ENCODE measurements at places on chromosomes 4 and X.

GRCh38 chrX:129694805-129695204, 40.0 kb upstream of the APLN start:
- no peak for DNase-seq

GRCh38 chr4:122701061-122701460, 31.4 kb upstream of the BBS12 start:
- no peak for DNase-seq

DNA sequence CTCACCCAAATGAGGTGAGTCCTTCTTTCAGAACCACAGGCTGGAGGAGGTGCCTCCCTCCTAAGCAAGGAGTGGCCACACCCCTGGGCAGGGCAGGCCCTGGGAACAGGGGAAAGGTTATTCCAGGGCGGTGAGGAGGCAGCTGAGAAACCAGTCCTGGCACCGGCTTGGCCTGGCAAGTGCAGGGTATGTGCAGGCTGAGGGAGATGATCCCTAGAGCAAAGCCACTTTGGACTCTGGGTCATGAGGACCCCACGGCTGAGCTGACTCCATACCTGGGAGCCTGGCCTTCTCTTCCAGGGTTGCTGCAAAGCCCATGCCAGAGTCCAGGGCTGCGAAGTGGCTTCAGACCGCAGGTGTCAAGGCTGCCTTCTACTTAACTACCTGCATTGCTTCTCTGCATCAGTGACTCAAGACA, 49.5 kb upstream of the HELT start:
- DNase-seq, result no peak

GRCh38 chrX:48972220-48973164, 848 bp upstream of the KCND1 start:
- no peak for DNase-seq

DNA sequence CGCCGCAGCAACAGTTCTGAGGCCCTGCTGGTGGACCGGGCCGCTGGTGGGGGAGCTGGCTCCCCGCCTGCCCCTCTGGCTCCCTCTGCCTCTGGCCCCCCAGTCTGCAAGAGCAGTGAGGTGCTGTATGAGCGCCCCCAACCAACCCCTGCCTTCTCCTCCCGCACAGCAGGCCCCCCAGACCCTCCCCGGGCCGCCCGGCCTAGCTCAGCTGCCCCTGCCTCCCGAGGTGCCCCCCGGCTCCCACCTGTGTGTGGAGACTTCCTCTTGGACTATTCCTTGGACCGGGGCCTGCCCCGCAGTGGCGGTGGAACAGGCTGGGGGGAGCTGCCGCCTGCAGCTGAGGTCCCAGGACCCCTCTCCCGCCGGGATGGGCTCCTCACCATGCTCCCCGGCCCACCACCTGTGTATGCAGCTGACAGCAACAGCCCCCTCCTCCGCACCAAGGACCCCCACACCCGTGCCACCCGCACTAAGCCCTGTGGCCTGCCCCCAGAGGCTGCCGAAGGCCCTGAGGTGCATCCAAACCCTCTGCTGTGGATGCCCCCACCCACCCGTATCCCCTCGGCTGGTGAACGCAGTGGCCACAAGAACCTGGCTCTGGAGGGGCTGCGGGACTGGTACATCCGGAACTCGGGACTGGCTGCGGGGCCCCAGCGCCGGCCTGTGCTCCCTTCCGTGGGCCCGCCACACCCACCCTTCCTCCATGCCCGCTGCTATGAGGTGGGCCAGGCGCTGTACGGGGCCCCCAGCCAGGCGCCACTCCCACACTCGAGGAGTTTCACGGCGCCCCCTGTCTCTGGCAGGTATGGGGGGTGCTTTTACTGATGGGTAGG, 6.3 kb downstream of the PRAF2 start:
- no peak for DNase-seq

- no peak for DNase-seq
These were observed 59.8 kb downstream of the AGTR2 start for GRCh38 chrX:116230130-116230898.

GRCh38 chr4:81445196-81445595, 26.5 kb downstream of the RASGEF1B start:
- DNase-seq, result no peak

- no peak for DNase-seq
These were observed 991.4 kb downstream of the ARAP2 start for GRCh38 chr4:35252866-35253265.

DNA sequence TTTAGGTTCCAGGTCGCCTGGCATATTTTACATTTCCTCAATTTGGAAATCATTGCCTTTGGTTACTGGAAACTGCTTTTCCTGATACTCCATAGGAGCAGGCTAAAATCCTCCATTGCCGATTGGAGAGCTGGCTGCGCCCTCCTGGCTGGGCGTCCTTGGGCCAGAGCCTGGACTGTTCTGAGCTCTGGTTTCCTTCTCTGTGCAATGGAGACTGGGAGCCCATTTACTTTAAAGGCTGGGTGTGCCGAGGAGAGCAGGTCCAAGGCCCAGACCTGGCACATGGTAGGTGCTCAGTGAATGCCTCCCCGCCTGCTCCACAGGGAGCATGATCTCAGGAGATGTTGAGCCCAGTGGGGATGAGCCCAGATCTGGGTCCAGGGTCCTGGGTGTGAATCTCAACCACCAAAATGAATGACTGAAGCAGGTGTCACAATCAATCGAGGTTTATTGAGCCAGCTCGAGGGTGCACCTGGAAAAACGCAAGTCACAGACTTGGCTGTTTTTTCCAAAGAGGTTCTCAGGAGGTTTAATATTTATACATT, 50.0 kb downstream of the EVC start:
- DNase-seq, result no peak

- DNase-seq, result no peak
These were observed 177.8 kb upstream of the C1QTNF7 start for GRCh38 chr4:15250021-15250441.

GRCh38 chr4:17358241-17358640, 153.6 kb downstream of the QDPR start:
- DNase-seq, result no peak

GRCh38 chr4:16056681-16057385, 27.0 kb downstream of the PROM1 start:
- no peak for DNase-seq

DNA sequence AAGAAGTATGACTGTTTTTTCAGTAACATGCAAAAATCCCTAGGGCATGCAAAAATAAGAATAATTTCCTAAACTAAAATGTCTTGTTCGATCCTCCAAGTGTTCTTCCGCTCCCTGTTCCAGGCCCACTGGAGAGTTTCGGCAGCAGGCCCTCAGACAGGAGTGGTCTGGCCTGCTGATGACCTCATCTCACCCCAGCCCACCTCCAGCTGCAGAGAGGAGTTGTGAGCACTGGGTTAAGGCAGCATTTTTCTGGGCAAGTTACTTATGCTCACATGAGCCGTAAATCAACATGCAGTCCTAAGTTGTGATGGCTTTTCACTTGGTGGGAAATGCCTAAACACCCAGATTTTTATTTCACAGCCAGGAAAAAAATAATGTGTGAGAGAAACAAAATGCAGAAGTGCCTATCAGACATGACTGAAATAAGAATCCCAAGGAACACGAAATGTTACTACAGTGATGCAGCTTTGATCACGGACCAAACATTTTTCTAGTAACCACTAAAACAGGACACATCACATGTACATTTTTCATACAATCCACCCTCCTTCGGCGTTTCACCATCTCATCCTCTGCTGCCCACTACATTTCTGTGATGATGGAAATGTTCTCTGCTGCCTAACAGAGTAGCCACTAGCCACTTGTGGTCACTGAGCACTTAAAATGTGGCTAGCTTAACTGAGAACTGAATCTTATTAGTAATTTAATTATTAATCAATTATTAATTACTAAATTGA, 153.3 kb upstream of the TBL1X start:
- no peak for DNase-seq

- no peak for DNase-seq
These were observed 116.1 kb downstream of the FAM53A start for GRCh38 chr4:1567808-1568581.

- DNase-seq, result no peak
These were observed 44.1 kb downstream of the WDR1 start for GRCh38 chr4:10072420-10073017.

DNA sequence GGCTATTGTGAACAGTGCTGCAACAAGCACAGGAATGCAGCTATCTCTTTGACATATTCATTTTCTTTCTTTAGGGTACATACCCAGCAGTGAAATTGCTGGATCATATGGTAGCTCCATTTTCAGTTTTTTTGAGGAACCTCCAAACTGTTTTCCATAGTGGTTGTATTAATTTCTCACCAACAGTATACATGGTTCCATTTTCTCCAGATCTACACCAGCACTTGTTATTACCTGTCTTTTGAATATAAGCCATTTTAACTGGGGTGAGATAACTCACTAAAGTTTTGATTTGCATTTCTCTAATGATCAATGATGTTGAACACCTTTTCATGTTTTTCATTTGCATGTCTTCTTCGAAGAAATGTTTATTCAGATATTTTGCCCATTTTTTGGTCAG, 241.1 kb upstream of the AGTR2 start:
- DNase-seq, result no peak

- DNase-seq, result no peak
These were observed 53.2 kb upstream of the TNIP3 start for GRCh38 chr4:121217351-121217750.

DNA sequence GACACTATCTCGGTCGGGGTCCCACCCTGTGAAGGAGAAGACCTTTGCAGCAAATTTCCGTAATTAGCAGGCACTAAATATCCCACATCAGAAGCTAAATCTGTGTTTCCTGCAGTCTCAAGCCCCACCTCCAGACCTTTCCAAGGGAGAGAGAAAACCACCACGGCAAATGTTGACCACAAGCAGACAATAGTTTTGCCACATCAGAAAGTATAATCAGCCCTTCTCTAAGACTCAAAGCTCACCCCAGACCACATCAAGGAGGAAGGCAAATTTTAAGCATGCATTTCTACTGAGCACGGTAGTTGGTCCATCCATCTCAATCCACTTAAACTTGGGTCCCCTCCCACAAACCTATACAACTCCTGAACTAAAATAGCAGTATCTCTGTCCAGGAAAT, 398.5 kb downstream of the GPM6A start:
- no peak for DNase-seq

DNA sequence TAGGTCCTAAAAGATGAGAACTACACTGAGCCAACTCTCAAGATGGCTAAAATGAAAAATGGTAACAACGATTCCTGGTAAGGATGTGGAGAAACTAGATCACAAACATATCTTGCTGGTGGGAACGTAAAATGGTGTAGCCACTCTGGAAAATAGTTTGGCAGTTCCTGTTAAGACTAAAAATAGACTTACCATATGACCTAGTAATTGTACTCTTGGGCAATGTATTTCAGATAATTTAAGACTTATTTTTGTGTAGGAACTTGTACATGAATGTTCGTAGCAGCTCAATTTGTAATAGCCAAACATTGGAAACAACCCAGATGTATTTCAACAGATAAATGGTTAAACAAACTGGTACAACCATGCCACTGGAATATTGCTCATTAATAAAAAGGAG, 106.2 kb downstream of the HDAC8 start:
- DNase-seq, result no peak

GRCh38 chr4:119172223-119172622, 36.6 kb downstream of the MYOZ2 start:
- DNase-seq, result no peak

DNA sequence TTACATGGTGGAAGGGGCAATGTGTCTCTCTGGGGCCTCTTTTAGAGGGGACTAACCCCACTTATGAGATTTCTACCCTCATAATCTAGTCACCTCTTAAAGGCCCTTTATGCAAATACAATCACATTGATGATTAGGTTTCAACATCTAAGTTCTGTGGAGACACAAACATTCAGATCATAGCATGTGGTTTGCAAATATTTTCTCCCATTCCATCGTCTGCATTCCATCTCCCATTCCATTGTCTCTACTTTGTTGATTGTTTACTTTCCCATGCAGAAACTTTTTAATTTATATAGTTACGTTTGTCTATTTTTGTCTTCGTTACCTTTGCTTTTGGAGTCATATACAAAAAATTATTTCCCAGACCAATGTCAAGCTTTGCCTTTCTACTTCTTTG, 927.5 kb upstream of the INTU start:
- no peak for DNase-seq

DNA sequence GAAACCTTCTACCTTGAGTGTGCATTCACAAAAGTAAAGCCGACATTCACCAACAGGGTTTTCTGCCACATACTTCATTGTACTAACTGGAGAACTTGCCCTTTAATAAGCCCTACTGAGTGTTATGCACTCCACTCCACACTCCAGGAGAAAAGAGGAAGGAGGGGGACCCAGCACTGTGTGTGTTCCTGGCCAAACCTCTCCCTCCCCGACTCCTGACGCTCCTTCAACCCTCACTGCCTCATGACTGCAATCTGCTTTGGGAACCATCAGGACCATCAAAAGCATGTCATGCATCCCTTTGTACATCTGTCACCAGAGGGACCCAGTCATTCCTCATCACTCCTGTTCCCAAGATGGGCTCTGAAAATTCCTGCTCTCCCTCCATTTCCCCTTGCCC, 143.7 kb downstream of the RASL11B start:
- no peak for DNase-seq

DNA sequence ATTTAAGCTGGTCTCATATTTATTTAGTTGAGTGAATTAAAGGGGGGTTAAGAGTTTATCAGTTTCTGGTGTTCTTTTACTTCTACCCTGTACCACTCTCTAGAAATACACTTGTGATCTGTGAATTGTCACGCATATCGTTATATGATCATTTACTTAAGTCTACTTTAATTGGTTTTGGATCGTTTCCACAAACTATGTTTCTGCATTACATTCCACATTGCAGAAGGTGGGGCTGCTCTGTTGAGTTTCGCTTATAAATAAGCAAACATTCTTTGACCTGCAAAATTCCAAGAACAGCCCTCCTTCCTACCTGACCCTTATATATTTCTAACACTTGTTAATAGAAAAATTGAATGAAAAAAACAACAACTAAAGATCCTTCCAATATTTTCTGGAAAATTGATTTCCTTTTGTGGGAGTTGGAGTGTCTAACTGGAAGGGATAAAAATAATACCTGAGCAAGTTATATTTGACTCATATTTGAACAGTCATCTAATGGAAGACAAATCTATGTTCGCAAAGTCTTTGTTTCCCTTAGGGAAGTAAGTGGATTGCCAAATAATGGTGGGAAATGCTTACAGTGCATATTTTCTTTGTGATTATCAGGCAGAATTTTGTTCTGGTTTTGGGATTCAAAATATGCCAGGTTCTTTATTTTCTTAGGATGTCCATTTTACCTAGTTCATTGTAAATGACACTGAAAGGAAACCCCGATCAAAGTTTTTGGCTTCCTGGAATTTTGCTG, 152.7 kb downstream of the RELL1 start:
- no peak for DNase-seq

- no peak for DNase-seq
These were observed 21.9 kb upstream of the PACRGL start for GRCh38 chr4:20678400-20678799.

- no peak for DNase-seq
These were observed 200.4 kb downstream of the DACH2 start for GRCh38 chrX:86348669-86349068.

GRCh38 chrX:86149119-86149518, 868 bp downstream of the DACH2 start:
- DNase-seq, result no peak

DNA sequence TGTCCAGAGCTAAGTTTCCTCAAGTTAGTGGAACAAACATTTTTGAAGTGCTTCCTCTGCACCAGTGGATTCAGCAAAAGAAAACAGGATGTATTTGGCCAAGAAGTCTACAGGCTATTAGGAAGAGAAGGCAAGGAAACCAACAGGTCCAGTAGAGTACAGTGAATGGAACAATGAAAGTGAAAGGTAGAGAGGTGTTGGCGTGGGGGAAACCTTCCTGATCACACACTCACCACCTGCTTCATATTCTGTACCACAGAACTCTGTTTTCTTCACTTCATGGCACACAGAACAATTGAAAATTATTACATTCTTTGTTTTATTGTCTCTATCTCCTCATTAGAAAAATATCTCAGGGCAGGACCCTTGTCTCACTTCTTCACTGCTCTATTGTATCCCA, 417.4 kb upstream of the FMR1 start:
- DNase-seq, result no peak

All from activated B cell treated with CpG ODN at 0.5 μM for 24 hours (primary cell).